ENCODE measurements at places on chromosomes 13 and 19.

- DNase-seq = no peak
These were observed 11.6 kb downstream of the SUGT1 start for GRCh38 chr13:52664272-52664671.

DNA sequence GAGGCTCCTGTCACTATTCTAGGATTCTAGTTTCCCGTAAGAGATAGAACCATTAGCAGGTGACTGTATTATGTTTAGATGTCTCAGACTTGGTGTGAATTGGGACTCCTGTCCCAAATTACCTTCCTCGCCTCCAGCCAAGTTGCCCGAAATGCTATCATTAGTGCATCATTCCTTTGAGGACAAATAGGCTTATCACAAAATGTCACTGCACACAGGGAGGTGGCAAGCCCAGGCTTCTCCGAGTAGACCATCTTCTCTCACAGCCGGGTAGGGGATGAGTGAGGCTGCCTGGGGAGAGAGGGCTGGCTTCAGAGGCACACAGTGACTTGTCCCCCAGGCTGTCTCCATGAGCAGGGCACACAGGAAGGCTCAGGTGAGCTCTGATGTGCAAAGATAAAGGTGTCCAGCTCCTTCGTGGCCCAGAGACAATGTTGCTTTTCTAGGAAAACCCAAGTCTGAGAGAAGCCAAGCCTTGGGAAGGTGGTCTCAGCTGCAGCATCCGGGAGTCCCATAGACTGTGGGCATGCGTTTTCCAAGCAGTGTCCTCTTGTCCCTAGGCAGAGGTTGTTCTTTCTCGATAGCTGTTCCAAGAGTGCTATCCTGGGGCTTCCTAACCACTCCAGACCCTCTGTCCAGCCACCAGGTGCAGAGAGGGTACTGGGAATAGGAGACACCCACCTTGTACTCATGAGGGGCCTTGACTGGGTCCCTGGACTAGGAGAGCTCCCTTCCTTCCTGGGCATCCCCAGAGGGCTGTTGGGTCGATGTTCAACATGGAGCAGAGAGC, 163.1 kb upstream of the TSHZ3 start:
- DNase-seq = no peak

- no peak for DNase-seq
These were observed 2.6 kb downstream of the ACSBG2 start for GRCh38 chr19:6138066-6138465.

DNA sequence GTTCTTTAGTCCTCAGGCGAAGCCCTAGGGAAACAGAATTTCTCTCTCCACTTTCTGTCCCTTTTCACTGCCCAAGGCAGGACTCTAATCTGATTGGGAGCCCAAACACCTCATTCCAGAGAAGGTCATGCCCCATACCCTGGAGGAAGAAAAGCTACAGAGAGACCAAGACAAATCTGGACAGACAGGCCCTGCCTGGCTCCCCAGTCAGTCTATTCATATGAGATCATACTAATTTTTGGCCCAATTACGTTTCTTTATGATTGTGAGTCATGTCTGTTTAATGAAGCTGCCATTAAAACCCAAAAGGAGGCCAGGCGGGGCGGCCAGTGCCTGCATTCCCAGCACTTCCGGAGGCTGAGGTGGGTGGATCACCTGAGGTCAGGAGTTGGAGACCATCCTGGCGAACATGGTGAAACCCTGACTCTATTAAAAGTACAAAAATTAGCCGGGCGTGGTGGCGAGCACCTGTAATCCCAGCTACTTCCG, 3.3 kb upstream of the AP3D1 start:
- DNase-seq = no peak

GRCh38 chr19:15280048-15280725, 47.9 kb upstream of the EPHX3 start:
- DNase-seq = no peak

- peak; percentile 29 for DNase-seq
These were observed 10.8 kb downstream of the KRI1 start for GRCh38 chr19:10554760-10555609.

GRCh38 chr13:40779049-40779448, 8.1 kb upstream of the MRPS31 start:
- DNase-seq = no peak

- no peak for DNase-seq
These were observed 2.3 kb downstream of the NCCRP1 start for GRCh38 chr19:39199025-39199424.

DNA sequence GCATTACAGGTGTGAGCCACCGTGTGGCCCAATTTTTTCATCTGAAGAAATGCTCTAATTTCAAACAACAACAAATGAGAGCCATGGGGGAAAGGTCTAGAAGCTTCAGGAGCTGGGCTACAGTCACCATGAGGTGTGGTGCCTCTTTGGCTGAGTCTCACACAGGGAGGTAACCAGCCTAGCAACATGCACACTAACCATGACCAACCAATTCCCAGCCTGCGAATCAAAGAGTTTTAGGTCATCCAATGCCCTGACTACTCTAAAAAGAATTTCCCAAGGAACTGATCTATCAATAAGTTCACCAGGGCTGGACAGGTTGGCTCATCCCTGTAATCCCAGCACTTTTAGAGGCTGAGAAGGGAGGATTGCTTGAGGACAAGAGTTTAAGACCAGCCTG, 29.9 kb downstream of the PBX4 start:
- DNase-seq = no peak

DNA sequence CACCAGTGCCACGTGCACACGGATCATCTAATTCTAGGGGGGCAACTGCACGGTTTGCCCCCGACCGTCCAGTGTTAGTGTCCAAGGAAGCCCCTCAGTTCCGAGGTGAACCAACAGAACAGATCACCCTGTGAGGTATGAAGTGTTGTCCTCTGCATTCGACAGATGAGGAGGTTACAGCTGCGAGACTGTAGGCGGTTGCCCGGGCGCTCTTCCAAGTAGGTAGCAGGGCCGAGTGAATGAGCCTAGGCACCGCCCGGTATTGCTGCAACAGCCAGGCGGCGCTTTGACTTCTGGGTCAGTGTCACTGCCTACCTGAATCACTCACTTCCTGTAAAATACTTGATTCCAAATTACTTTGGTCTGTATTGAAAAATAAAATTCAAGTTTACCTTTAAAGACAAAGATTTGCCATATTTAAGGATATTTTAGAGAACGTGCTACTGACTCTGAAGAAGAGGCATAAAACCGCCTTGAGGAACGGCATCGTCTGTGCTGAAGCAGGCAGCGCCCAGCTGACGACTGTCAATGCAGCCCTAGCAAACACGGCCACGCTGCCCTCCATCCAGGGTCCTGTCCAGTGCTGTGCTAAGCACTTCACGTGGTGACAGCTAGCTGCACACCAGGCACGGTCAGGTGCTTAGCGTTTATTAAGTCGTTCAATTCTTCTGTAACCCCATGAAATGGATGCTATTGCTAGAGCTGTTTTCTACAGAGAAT, 19.3 kb upstream of the RASA3 start:
- DNase-seq = peak; percentile 83

DNA sequence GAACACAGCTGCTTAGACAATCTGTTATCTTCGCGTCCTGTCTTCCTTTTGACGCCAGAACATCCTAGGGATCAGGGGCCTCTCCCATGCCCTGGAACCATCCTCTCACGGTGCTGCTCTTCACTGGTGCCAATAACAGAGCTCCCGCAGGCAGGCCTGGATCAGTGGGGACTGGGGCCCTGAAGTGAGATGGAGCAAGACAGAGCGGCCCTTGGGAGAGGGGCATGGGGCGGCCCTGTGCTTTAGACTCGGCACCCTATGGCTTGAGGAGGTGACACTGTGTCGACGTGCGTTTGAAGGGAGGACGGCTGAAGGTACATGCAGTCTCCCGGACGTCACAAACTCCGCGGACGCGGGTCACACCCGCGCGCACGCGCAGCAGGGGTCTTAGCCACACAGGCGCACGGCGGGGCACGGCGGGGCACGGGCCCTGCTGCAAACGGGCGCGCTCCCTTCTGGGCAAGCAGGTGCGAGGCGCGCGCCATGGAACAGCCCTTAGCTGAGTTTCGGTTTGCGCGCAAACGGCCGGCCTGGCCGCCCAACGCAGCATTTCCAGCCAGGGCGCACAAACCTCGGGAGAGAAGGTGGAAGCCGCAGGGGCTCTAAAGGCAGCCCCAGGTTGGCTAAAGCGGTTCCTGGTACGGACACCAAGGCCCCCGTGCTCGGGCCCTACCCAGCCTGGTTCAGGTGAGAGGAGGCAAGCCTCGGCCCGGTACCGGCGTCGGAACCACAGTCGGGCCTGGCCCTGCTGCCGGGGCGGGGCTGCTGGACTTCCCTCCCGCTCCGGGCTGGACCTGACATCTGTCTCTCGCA, 16.5 kb upstream of the RNF17 start:
- DNase-seq = peak; percentile 37

- no peak for DNase-seq
These were observed 3.5 kb downstream of the IER2 start for GRCh38 chr19:13153569-13154240.

GRCh38 chr19:57239982-57240310, 486 bp upstream of the ZNF805 start:
- no peak for DNase-seq

- DNase-seq = no peak
These were observed 95.3 kb upstream of the SLC10A2 start for GRCh38 chr13:103161476-103161875.

DNA sequence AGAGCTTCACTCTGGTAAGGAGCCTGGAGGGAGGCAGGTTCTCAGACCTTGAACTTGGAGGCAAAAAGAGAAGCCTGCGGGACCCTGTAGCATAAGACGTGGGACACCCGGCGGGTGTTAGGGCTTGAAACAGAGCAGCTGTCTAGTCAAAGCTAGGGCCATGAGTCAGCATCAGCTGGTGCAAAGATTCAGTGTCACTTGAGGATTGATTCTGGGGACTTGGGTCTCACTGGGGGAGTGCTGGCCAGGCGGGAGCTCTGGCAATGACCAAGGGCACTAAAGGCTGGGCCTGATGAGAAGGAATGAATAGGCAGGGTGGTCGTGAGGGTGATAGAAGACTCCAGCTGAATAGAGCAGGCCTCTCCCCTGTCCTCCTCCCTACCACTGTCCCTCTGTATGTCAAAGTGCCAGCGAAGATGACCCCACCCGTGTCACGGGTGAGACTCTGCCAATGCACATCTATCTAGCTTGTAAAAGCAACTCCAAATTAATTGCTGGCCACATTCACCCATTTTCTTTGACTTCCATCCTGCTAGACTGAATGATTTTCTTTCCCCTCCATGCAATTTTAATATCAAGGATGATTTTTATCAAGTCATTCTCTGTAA, 97.1 kb downstream of the MBNL2 start:
- DNase-seq = no peak

DNA sequence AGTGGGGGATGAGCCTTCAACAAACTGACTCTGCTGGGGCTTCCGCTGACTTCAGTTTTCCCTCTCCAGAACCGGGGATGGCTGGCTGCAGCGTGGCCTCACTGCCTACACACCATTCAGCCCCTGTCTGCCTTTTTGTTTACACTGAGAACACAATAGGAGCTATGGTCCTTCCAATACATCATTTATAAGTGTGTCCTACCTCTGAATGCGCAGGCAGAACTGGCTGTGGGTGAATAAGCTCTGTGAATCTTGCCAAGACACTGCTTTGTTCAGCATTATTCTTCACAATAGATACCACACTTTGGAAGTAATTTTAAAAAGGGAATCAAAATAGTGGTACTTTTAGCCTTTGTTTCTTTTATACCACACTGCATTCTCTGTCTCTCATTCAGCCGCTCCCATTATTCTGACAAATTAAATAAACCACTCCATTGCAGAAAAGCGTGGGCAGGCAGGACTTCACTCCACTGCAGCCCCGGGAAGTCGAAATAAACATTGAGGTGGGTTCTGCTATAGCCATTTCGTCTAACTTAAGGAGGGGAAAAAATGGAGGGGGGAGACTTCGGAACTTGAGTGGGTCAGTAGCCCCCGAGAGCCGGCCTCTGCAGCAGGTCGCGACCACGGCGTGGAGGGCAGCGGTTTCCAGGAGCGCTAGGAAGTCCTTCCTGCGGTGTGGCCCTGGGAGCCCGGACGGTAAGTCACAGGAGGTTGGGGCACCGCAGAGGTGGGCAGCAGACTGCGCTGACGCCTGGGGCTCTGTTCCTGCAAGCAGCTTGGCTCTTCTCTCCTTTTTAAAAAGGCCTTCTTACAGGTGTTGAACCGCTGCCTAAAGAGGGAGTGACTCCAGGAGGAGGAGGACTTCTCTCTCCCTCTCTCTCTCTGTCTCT, 94.8 kb upstream of the SOX1 start:
- DNase-seq = no peak

DNA sequence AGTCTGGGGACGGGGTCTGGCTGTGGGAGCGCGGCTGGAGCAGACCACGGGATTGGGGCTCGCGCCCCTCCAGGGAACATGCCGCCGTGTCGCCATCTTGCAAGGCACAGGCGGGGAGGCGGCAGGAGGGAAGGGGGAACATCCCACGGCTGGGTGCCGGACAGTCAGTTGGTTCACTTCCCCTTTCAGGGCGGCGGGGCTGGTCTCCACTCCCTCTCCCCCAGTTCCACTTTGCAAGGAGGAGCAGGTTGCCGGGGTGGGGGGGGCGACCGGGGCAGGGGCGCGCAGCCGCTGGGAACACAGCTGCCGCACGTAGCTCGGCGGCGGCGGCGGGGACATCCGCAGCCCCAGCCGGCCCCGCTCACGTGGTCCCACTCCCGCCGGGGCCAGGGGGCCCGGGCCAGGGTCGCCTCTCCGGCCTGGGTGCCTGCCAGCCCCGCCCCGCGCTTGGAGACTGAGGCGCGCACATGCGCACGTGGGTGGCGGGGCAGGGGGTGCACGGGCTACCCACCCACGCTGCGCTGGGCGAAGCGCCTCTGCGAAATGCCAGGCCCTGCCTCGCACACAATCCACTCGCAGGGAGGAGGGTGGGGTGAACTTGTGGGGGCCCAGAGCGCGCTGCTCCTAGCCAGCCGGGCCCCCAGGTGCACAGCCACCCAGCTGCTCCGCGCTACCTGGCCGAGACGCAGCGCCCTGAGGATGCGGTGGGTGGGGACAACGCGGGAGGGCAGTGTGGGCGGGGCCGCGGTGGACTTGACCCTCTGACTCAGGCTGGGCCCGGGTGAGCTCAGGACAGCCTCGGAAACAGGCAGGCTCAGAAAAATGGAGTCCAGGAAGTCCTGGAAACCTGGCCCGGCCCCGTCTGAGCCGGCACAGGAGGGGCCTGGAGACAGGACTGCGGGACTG, 6.4 kb downstream of the KLF16 start:
- peak; percentile 79 for DNase-seq

DNA sequence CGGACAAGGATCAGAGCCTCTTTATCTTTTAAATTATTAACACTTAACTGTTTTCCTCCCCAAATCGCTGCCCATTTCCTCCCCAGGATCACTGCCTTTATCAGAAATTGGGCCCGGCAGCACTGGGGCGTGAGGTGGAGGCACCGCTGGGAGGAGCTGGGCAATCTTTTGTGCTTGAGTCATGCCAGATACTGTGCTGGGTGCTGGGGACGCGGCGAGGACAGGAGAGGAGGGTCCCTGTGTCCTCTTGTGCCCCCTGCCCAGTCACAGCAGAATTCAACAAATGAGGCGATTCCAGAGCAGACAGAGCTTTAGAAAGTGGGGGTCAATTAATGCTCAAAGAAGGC, 347.8 kb downstream of the ZNF536 start:
- no peak for DNase-seq

DNA sequence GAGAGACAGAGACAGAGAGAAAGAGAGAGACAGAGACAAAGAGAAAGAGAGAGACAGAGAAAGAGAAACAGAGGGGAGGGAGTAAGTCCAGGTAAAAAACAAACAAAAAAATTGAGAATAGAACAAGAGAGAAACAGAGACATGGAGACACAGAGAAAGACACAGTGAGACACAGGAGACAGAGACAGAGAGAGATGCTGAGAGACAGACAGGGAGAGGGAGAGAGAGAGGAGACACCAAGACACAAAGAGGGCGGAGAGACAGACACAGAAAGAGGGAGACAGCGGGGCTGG, 5.8 kb upstream of the PROZ start:
- DNase-seq = no peak

Data from activated CD4-positive, alpha-beta memory T cell treated with anti-CD3 and anti-CD28 coated beads for 36 hours (primary cell).